ENCODE measurements at places on chromosomes 16 and 17.

DNA sequence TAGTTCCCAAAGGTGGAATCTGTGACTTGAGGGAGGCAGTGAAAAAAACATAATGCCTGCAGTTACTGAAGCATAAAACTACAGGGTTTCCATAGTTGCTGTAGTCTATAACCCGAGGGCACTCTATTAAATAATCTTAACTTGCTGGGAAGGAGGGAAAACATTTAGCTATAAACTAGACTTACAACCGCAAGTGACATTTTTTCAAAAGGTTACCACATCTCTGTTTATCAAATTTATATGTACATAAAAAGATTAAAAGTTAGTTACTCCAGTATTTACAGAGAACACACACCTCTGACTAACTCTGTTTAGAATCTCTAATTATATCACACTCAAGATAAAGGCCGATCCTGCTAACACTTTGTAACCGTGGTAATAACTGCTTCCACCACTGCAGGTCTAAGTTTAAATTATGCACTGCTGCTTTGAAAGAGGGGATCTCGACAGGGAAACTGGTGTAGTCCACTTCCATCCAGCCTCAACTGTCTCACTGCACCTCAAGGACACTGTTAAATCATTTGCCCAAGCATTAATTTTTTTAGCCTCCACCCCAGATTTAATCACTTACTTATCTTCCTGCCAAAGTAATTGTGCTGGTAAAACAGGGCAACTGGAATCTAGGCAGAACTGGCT lies 14.6 kb downstream of the KCNJ16 start:
- no peak for DNase-seq

DNA sequence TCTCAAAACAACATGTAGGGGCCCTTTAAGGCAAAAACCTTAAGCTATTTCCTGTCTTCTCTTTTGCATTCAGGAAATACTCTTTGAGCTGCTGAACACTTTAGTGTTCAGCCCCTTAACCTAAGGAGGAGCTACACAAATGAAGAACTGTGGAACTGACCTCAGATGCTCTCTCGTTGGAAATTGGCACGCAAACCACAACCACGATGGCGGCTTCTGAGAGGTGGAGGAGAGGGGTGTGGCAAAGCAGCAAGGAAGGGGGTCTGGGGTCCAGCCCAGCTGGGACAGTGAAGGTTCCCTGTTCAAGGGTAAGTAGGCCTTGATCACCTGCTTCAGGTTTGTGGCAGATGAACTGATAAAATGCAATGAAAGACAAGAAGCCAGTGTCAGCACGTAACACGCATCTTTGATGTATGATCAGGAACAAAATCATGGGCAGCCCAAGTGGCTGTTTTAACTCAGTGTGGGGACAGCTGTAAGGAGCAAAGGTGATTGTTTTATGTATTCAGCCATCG lies 291.6 kb upstream of the TNRC6C start:
- no peak for DNase-seq

- DNase-seq, result no peak
Measured at GRCh38 chr16:86768999-86769398, 190.7 kb downstream of the FOXL1 start.

DNA sequence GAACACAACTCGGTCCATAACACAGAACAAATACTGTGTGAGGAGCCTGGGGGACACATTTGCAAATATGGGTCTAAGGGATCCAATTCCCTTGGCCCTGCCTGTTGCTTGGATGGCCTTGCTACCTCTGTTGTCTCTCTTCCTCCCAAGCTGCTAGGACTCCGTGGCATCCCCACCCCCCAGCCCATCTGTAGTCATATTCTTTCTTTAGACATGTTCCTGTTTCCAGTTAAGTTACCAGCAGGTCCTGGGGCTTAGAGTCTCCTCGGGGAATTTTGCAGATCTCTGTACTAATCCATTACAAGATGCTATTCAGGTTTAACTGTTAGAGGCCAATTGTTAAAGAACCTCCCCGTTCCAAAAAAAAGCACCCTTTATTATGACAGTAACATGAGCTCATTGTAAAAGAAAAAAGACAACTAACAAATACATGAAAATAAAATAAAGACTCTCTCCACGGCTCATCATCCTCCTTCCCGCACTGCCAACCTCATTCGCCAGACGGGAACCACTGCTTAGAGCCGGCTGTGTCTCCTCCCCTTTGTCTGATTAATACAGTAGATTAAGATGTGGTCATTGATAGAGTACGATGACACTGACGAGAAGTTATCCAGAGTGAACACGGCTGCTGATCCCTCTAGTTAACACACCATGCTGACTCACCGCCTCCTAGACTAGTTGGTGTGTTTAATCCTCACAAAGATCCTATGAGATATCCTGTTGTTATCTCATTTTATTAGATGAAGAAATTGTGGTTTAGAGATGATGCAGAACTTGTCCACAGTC lies 22.2 kb downstream of the HS3ST4 start:
- no peak for DNase-seq

DNA sequence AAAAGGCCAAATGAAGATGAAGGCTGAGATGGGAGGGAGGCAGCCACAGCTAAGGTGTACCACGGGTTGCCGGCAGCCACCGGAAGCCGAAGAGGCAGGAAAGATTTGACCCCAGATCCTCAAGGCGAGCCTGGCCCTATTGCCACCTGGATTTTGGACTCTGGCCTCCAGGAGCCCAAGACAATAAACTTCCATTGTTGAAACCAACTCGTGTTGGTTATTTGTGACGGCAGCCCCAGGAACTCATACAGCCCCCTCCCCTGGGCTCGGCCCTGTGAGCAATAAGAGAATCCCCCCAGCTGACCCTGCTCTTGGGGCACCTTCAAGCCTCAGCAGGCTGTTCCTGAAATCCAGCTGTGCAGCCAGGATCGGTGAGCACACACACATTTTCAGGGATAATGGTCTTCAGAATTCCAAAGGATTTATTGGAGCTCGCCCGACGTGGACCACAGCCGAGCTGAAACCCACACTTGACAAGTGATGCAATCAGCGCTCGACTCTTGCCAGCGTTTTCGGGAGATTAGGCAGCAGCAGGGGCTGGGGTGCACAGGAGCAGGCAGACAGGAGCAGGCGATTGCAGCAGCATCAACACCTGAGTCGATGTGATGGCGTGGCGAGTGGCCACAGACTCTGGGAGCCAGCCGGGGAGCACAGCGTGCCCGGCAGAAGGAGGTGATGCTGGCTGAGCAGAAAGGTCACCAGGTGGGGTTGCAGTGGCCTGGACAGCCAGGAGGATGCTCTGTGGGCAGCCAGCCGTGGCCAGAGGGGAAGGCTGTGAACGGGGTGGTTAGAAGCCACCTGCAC lies 22.4 kb upstream of the CBX4 start:
- no peak for DNase-seq

Measured in GM04503 (cell line).